ENCODE measurements at places on chromosomes 16 and 17.

GRCh38 chr17:33033176-33033575, 41.5 kb downstream of the SPACA3 start:
- DNase-seq = no peak

GRCh38 chr16:49472598-49472997, 99.0 kb downstream of the C16orf78 start:
- DNase-seq = no peak

- no peak for DNase-seq
Observed at GRCh38 chr17:58301504-58302150, 20.9 kb upstream of the MPO start.

GRCh38 chr16:15051387-15051951, 4.4 kb downstream of the NTAN1 start:
- DNase-seq = no peak

- peak; percentile 51 for DNase-seq
Observed at GRCh38 chr16:83926726-83927397, 26.2 kb upstream of the OSGIN1 start.

DNA sequence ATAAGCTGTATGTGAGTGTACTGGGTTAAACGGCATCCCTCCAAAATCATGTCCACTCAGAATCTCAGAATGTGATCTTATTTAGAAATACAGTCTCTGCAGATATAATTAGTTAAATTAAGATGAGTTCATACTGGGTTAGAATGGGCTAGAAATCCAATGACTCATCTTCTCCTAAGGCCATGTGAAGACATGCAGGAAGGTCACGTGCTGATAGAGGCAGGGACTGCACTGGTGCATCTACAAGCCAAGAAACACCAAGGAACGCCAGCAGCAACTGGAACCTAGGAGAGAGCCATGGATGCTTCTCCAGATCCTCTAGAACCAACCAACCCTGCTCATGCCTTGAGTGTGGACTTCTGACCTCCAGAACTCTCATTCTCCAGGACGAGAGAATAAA, 241.0 kb downstream of the XYLT1 start:
- DNase-seq = peak; percentile 18

DNA sequence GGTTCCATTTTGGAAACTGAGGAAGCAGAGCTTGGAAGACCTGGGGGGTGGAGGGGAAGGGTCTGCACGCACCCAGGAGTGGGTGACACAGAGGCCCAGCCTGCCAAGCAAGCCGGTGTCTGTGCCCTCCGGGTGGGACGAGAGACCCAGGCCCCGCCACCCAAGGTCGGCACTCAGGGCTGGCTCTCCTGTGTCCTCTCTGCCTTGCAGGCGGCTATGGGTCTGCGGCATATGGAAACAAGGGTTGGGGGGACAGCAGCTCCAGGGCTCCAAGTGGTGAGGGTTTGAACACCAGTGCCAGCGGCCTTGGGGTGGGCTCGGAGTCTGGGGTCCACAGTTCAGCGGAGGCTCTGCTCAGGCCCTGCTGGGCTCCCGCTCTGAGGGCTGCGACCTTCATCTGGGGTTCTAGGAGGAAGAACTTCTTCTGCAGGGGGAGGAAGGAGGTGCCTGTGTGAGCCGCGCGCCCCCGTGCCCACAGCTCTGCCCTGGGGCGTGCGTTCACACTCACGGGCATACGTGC, 4.6 kb upstream of the CD7 start:
- DNase-seq = no peak

DNA sequence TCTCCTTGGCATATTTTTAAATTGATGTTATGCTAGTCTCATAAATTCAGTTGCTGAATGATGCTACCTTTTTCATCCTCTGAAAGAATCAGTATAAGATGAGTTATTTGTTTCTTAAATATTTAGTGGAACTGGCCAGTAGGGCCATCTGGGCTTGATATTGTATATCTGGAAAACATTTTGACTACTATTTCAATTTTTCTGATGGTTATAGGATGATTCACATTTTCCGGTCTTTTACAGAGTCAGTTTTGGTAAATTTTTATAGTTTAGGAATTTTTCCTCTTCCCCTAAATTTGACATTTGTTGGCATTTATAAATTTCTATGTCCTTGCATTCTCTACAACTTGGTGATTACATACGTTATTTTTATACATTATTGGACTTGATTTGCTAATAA, 296.3 kb upstream of the AXIN2 start:
- DNase-seq = no peak

- no peak for DNase-seq
Observed at GRCh38 chr16:15950869-15951268, 1.5 kb downstream of the ABCC1 start.

DNA sequence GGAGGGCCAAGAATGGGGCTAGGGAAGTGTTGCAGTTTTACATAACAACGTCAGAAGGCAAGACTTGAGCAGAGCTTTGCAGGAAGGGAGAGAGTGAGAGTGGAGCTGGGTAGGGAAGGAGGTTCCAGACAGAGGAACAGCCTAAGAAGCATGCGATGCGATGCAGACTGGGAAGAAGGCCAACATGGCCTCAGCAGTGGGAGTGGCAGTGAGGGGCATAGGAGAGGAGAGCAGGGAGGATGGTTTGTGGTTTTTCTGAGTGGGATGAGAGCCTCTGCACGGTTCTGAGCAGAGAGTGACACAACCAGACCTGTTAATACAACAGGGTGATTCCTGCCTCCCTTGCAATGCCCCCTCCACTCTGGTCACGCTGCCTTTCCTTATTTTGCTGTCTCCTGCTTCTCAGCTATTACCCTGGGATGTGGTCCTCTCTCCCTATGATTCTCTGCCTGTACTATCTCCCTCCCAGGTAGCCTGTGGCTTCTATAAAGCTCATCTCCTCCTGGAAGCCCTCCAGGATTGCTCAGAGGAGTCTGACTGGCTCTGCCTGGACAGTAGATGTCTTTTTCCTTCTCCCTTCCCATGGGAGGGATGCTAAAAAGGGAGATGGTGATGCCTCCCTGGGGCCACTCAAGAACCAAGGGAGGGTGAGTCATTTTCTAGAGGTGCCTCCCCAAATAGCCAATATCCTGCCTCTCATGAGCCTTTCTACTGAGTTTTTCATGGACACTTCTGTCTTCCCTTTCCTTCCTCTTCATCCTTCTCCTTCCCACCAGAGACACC, 38.7 kb upstream of the NGFR start:
- DNase-seq = peak; percentile 98

- DNase-seq = peak; percentile 96
Observed at GRCh38 chr17:1577182-1577581, 14.6 kb upstream of the PITPNA start.

- no peak for DNase-seq
Observed at GRCh38 chr17:38897176-38897575, 27.3 kb downstream of the LASP1 start.

GRCh38 chr16:79748629-79749028, 148.1 kb upstream of the MAF start:
- DNase-seq = no peak

GRCh38 chr17:43400943-43401717, 2.3 kb downstream of the ARL4D start:
- DNase-seq = peak; percentile 87

DNA sequence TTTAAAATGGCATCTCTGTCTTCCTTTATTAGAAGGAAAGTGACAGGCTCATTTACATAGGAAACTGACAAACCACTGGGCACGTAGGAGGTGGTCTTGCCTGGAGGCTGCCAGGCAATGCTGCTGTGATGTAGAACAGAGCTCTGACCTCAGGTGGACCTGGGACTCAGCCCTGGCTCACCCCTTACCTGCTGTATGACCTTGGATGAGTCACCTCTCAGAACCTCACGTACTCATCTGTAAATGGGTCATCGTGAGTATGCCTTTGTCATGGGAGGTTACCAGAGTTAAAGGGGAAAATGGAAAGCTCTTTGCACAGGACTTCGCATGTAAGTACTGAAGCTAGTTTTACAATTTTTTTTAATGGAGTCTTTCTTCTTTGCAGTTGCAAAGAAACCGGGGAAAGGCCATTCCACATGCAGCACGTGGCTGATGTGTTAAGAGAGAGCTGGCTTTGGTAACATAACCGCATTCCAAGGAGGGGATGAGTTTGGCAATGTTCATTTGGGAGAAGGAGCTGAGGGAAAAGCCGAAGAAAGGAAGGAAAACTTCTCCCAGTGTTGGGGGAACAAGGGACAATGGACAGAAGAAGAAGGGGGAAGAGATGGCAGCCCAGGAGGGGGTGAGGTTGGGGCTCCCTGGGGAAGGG, 37.4 kb upstream of the LONP2 start:
- no peak for DNase-seq

- no peak for DNase-seq
Observed at GRCh38 chr16:89577055-89577759, 1.6 kb downstream of the CPNE7 start.

- DNase-seq = peak; percentile 39
Observed at GRCh38 chr17:80025140-80025539, 10.5 kb downstream of the TBC1D16 start.

DNA sequence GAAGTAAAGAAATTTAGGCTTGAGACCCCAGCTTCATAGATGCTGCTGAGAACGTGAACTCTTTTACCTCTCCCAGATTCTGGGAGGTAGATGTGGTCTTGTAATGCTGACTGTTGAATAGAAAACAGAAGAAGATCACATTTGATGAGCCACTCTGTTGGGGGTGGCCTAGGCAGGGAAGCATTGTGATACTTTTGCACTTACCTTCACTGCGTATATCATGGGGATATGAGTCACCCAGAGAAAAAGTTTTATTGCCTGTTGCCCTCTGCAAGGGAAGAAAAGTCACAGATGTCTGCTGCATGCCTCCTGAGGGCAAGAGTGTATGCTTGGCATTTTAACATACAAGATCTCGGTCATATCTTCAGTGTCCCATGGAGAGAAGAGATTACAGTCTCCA, 365.4 kb downstream of the SNX29 start:
- DNase-seq = no peak

DNA sequence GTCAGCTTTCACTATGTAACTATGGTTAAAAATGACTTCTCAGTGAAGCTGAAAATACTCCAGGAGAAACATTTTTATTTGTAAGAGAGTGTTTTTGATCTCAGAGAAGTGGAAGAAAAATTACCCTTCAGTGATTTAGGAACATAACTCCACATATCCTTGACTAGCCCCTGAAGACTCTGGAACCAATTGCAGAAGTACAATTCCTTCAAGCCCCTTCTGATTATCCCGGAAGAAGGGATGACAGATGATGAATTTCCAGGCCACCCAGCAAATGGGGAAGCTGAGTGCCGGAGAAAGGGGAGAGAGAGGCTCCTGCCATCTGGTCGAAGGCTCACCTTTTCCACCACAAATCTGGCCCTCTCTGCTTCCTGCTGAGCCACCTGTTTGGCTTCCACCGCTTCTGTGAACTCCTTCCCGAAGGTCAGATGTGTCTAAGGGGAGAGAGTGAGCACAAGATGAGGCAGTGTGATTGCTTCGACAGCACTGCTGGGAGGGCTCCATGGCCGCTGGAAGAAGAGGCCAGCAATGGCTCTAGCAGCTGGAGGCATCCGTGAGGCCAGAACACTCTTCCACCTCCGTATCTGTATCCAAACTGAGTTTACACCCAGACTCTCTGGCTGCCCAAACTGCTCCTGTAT, 8.1 kb downstream of the PHB1 start:
- no peak for DNase-seq

DNA sequence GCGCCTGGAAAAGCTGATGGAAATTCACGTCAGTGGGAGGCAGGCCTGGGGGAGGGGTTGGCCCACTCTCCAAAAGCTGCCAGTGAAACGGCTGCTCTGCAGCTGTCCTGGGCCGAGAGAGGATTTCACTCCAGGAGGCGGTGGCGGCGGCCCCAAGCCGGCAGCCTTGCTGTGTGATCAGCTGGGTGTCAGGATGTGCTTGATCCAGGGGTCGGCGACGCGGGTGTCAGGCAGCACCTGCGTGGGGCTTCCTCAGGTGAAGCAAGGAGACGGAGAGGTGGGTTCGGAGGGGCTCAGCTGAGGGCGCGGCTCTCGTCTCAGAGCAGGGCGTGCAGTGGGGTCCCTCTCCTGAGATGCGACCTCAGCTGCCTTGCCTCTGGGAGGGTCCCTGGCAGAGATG, 7.0 kb downstream of the CBFA2T3 start:
- no peak for DNase-seq

- peak; percentile 32 for DNase-seq
Observed at GRCh38 chr17:48615963-48616716, 1.0 kb upstream of the HOXB8 start.

- no peak for DNase-seq
Observed at GRCh38 chr17:72426321-72426720, 305.5 kb downstream of the SOX9 start.

- peak; percentile 32 for DNase-seq
Observed at GRCh38 chr16:48434653-48435317, 49.6 kb upstream of the SIAH1 start.

DNA sequence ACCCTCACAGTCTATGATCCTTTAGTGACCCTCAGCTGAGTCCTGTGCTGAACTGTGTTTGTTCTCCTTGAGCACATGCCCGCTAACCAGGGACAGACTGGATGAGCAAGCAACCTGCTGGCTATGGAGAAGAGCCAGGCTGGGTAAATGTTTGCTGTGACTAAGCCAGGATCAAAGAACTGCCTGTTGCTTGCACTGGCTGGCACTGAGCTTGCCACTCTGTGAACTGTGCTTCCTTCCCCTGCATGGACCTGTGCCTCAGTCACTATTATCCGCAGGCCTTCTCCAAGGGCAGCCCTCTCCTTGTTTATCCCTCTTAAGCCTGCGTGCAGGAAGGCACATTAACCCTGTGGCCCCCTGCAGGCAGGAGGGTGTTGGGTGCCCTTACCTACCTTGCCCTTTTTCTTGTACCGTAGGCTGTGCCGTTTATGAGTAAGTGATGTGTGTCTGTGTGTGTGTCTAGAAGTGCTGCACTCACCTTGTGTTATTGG, 7.4 kb downstream of the PNPO start:
- DNase-seq = no peak

- DNase-seq = peak; percentile 10
Observed at GRCh38 chr16:85898521-85899442, at the start of gene IRF8. Gene IRF8, plus strand, starts transcription at chr16:85899162. Its CDS starts 3,854 bp downstream, at chr16:85903016.

GRCh38 chr17:62794666-62794971, 13.5 kb downstream of the MARCHF10 start:
- DNase-seq = no peak

DNA sequence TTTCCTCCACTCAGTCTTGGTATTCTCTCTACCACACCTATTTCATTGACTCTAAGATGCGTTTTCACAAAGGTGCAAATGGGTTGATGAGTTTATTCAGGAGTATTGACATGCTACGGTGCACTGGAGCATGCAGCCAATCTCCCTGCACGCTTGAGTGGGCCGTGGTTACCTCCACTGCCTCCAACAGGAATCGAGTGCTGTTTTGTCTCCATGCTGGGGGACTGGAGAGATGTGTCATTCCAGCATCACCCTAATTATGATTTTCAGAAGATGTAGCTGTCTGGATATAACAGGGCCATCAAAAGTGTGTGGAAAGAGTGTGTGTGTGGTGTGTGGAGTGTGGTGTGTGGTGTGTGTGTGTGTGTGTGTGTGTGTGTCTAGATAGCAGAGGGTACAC, 351.6 kb upstream of the ZFHX3 start:
- DNase-seq = no peak

DNA sequence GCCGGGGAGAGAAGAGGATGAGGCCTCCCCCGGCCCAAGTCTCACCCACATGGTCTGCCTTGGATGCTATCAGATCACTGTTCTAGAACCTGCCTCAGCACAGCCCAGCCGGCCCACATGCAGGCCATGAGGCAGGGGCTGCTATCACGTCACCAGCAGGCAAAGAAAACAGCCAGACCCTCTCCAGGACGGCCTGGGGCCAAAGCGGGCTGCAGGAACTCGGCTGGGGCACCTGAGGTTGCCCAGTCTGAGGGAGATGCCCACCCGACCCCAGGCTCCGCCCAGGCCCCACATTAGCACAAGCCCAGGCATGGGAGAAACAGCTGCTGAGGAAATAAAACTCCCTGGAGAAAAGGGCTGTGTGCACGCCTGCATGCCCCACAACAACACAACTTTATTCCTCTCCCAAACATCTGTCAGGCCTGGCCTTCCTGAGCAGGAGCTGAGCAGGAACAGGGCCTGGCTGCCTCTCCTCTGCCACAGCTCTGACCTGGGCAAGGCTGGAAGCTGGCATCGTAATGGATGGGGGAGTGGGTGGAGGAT, 6.7 kb upstream of the SMIM5 start:
- no peak for DNase-seq

Data from amniotic epithelial cell (primary cell).